ENCODE measurements at places on chromosomes 1 and 21.

- DNase-seq: no peak
Observed at GRCh38 chr1:187252923-187253322, 424.2 kb downstream of the PLA2G4A start.

DNA sequence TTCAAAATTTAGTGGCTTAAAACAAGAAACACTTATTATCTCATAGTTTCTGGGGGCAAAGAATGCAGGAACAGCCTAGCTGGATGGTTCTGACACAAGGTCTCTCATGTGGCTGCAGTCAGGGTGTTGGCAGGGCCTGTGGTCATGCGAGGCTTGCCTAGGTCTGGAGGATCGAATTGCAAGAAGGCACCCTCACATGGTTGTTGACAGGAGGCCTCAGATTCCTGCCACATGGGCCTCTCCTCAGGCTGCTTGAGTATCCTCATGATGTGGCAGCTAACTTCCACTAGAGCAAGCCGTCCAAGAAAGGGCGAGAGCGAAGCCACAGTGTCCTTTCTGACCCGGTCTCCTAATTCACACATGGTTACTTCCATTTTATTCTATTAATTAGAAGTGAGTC, 6.2 kb upstream of the NRIP1 start:
- no peak for DNase-seq

- no peak for DNase-seq
Observed at GRCh38 chr1:228071839-228072657, 10.5 kb upstream of the ARF1 start.

DNA sequence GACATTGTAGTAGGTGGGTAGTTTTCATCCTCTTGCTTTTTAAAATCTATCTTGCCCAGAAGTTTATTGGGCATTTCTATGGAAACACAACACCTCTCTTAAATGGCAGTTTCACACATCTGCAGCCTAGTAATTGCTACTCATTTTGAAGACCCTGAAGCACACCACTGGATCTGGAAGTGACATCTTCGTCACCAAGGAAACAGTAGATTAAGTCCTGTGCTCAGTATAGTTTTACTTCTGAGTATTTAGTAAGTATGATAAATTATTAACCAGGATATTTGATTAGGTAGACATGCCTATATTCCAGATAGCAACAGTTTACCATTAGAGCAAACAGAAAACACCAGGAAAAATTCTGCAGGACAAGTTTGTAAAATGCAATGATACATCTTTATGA, 48.7 kb downstream of the UCK2 start:
- no peak for DNase-seq

DNA sequence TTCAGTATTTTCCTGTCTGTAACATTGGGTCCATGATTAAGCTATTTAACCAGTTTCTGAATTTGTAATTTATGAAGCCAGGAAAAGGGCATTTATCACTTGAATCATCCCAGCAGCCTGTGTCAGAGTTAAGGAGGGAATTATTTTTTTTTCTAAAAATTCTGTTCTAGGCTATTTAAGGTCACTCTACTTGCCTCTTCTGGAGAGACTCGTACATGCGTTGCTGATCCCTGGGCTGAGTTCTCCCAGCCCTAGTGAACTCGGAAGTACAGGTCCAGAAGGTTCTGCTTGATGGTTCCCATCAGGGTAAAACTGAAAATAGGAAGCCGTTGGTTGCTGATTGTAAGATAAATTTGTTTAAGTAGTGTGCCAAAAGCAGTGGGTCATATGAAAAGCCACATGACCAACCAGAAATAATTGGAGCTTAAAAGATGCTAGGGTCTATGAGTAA, 90.7 kb downstream of the GPR88 start:
- DNase-seq: no peak

GRCh38 chr1:227166559-227166958, 151.7 kb downstream of the CDC42BPA start:
- no peak for DNase-seq

DNA sequence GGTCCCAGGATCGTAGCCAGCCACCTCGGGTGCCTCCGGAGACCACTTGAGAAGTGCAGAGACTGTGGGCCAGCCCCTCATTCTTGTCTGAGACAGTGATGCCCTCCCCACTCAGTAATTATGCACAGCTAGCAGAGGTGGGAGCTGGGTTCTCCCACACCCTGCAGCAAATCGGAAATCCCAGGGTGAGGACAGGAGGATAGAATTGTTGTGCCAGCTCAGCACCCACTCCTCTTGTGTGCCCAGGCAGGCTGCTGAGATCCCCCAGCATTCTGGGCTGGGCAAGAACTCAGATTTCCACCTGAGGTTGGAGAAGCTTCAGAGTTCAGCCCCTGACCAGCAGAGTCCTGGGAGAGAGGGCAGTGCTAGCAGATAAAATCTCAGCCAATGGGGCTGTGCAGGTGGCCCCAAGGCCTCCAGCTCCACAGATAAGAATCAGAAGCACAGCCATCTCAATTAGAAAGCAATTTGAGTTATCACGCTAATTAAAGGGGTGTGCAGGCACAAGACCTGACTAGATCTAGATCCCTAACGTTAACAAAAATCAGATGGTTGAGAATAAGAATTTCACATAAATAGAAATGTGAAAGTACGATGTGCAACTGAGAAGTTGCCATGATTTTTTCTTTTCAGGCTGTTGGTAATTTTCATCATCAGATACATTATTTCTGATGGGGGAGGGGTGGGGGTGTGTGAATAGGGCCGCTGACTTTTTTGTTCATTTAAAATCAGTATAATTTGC, 45.5 kb upstream of the IRF2BP2 start:
- DNase-seq: no peak

DNA sequence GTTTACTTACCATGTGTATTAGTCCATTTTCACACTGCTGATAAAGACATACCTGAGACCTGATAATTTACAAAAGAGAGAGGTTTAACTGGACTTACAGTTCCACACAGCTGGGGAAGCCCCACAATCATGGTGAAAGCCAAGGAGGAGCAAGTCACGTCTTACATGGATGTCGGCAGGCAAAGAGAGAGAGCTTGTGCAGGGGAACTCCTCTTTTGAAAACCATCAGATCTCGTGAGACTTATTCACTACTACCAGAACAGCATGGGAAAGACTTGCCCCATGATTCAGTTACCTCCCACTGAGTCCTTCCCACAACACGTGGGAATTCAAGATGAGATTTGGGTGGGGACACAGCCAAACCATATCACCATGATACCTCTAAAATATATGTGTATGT, 39.3 kb upstream of the ERRFI1 start:
- no peak for DNase-seq

DNA sequence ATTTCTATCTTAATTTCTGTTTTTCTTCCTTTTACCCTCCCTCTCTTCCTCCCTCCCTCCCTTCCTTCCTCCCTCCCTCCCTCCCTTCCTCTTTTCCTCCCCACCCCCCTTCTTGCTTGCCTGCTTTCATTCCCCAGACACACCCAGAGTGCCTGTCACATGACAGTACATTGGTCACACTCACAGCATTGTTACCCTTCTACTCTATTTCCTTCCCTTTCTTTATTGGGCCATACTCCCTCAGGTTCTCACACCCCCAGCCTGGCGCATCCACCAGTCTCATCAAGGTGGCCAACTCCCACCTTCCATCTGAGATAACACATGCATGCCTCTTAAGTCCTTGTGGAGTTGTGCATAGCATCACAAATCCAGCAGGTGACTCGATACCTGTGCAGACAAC, 10.9 kb downstream of the TMPRSS3 start:
- DNase-seq: no peak

DNA sequence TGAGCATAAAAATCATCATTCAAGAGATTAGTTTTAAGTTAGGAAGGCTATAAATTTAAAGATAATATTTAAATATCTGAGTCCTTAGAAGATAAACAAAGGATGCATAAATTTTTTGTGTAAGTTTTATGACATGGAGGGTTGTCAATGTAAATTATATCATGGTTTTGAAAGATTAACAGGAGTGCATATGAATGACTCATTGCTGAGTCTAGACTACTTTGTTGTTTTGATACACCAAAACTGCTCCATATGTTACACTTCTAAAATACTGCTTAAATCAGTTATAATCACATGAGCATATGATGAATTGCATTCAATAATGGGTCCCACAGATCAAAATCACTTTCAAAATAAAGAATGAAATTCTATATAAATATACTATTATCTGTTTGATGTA, 312.5 kb downstream of the KCNT2 start:
- no peak for DNase-seq

DNA sequence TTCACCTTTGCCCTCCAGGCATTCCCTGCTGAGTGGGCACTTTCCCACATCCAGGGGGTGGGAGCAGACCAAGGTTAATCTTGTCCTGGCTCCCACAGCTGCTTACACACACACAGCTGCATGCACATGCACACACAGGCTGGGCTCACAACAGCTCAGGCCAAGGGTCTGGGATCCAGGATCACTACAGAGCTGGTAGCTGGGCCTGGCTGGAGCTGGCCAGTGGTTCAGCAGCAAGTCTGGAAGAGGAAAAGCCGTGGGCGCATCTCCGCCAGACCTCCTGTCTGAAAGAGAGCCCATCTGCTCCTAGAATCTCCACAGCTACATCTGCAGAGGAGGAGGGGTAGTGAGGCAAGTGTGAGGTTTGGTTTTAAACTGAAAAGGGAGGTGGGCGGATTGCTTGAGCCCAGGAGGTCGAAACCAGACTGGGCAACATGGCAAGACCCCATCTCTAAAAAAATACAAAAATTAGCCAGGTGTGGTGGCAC, 3.8 kb downstream of the CDK18 start:
- DNase-seq: no peak

DNA sequence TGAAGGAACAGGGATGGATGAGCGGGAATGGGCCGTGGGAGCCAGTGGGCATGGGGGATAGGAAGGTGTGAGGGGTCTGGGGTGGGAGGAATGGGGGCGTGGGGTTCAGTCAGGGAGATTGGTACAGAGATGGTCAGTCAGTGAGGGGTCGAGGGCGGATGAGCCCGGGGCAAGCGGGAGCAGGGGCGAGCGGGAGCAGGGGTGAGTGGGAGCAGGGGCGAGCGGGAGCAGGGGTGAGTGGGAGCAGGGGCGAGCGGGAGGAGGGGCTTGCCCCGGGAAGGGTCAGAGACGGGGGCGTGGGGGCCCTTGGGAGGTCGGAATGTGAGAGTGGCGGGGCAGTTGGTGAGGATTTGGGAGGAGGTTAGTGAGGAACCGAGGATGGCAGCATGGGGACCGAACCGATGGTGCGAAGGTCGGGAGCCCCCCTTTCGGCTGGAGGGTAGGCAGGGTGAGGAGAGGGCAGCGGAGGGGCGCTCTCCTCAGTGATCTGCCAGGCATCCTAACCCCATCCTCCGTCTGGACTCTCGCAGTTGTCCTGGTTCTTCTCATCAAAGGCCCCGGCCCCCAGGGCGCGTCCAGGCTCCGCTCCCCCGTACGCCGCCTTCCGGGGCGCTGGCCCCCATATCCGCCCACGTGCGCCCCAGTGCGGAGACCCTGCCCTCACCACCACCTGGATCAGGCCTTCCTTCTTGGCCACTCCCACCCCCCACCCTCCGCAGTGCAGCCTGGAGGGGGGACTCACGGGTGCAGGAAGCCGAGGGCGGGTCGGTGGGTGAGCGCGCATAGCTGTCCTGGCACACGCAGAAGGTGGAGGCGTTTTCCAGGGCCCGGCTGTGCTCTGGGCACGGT, 11.2 kb downstream of the EPHA10 start:
- DNase-seq: no peak

GRCh38 chr1:151406176-151406575, 6.8 kb downstream of the PSMB4 start:
- DNase-seq: no peak

GRCh38 chr1:89771991-89772560, 48.8 kb upstream of the LRRC8D start:
- DNase-seq: no peak

- DNase-seq: no peak
Observed at GRCh38 chr1:161676441-161676840, 13.5 kb downstream of the FCGR2B start.
